ENCODE measurements at places on chromosomes 3 and 15.

- no peak for DNase-seq
These were observed 26.1 kb upstream of the GFM1 start for GRCh38 chr3:158617982-158618875.

- DNase-seq, result no peak
These were observed 13.4 kb upstream of the RTP3 start for GRCh38 chr3:46484388-46484787.

GRCh38 chr15:99408236-99409096 is 157.2 kb downstream of the LRRC28 start:
- no peak for DNase-seq

- DNase-seq, result no peak
These were observed 202.3 kb upstream of the POU1F1 start for GRCh38 chr3:87478716-87479115.

DNA sequence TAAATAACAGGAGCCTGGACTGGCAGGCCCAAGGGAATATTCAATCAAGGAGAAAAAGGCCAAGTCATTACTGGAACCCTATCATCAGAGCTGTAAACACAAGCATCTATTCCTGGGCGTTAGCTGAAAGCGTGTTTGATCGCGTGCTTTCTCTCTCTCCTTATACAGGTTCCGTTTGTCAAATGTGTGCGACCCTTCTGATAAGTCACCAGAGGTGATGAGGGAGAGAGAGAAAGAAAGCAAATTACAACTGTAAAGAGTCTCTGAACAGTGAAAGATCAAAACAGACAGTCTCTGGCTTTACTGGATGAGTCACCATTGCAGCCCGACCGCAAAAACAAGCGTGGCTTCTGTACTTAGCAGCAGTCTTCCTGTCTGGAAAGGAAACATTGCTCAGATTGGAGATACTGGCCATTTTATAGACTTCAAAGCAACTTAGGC is 39.5 kb upstream of the TPRG1 start:
- peak; percentile 62 for DNase-seq

DNA sequence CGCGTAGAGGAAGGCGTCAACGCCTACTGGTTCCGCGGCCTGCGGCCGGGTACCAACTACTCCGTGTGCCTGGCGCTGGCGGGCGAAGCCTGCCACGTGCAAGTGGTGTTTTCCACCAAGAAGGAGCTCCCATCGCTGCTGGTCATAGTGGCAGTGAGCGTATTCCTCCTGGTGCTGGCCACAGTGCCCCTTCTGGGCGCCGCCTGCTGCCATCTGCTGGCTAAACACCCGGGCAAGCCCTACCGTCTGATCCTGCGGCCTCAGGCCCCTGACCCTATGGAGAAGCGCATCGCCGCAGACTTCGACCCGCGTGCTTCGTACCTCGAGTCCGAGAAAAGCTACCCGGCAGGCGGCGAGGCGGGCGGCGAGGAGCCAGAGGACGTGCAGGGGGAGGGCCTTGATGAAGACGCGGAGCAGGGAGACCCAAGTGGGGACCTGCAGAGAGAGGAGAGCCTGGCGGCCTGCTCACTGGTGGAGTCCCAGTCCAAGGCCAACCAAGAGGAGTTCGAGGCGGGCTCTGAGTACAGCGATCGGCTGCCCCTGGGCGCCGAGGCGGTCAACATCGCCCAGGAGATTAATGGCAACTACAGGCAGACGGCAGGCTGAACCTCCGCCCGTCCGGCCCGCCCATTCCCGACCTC is 4.1 kb downstream of the ISLR2 start:
- no peak for DNase-seq

GRCh38 chr3:46512191-46512749 is 14.5 kb downstream of the RTP3 start:
- no peak for DNase-seq

- DNase-seq, result no peak
These were observed 885.1 kb downstream of the ZPLD1 start for GRCh38 chr3:103319912-103320311.

GRCh38 chr3:162370141-162370540 is 873.5 kb downstream of the OTOL1 start:
- no peak for DNase-seq

GRCh38 chr15:49120832-49121231 is 34.6 kb downstream of the COPS2 start:
- no peak for DNase-seq

DNA sequence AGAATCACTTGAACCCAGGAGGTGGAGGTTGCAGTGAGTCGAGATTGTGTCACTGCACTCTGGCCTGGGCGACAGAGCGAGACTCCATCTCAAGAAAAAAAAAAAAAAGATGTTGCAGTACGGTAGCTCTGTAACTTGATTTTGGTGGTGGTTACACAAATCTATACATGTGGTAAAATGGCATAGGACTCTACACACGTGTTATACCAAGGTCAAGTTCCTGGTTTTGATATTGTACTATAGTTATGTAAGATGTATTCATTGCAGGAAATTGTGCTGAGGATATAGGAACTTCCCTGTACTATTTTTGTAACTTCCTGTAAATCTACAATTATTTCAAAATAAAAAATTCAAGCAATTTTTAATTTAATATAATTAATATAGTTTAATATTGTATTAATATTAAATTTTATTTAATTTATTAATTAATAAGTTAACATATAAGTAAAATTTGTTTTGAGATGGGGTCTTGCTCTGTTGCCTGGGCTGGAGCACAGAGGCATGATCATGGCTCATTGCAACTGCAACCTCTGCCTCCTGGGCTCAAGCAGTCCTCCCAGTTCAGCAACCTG is 9.9 kb downstream of the MYD88 start:
- no peak for DNase-seq

- no peak for DNase-seq
These were observed 4.9 kb upstream of the DYNC1LI1 start for GRCh38 chr3:32575451-32576113.

DNA sequence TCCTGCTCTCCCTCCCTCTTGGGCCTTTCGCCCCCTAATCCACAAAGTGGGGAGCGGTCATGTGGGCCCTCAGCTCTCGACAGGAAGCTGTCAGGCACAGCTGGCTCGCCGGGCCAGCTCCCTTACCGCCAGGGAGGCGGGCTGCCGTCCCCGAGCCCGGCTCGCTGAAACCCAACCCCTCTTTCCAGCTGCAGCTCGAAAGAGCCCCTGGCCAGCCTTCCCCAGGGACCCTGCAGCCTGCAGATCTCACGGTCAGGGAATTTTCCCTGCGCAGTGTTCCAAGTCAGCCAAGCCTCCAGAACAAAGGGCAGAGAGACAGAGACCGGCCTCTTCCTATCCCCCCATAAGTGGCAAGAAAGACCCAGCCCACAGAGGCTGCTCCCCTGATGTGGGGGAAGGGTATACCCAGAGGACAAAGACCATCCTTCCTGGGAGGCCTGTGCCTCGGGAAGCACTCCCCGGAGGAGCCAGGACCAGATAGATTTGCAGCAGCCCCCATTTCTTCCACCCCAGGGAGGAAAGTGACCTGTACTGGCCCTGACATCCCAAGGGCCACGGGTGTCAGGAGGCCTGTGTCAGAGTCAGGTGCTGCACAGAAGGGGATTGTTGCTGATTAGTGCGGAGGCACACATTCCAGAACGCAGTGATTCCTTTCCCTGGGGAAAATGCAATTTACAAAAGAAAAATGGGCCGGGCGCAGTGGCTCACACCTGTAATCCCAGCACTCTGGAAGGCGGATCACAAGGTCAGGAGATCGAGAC is 32.6 kb downstream of the MAGEF1 start:
- DNase-seq, result no peak

DNA sequence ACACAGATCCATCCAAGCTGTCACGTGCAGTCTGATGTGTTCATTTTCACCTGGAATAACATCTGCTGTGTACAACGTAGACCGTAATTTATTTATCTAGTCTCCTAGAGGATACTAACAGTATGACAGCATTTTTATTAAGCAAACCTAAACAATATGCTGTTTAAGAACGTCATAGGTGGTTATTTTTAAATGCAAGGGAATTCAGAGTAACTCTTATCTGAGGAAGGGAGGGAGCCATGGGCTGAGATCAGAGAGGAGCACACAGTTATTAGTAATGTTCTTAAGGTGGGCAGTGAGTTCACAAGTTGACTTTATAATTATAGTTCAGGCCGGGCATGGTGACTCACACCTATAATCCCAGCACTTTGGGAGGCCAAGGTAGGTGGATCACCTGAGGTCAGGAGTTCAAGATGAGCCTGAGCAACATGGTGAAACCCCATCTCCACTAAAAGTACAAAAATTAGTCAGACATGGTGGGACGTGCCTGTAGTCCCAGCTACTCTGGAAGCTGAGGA is 193.6 kb downstream of the UACA start:
- DNase-seq, result no peak

- DNase-seq, result no peak
These were observed 47.5 kb downstream of the FOXL2 start for GRCh38 chr3:138899351-138899991.

DNA sequence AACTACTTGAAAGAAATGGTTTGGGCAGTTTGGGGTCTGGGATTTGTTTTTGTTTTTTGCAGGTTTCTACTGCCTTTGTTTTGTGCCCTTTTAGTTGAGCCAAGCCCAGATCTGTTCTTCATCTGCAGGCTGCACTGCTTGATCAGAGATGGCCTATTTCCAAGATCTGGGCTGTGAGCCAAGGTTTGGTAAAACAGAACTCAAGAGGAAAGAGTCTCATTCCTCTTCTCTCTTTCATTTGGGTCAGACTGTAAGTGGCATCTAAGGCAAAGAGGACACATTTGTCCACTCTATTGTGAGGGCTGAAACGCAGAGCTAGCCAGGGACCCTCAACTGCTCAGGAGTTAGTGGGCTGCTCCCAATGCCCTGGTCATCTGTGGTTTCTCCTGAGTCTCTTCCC is 104.4 kb upstream of the UBE3A start:
- DNase-seq, result no peak

- no peak for DNase-seq
These were observed 908.1 kb upstream of the ALCAM start for GRCh38 chr3:104458657-104459056.

- no peak for DNase-seq
These were observed 16.3 kb downstream of the CSPG4 start for GRCh38 chr15:75696311-75696720.

DNA sequence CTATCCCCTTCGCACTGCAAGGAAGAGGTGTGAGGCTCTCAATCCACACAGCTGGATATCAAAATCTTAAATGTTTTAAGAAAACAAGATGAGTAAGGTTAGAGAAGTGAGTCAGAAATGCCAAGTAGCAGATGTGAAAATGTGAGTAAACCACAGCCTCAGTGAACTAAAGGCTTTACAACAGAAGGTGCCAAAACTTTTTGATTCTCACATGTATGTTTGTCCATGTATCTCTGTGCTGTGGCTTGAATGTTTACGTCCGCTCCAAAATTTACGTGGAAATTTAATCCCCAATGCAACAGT is 126.8 kb upstream of the PFN2 start:
- no peak for DNase-seq

GRCh38 chr3:38222032-38222634 is 43.5 kb upstream of the SLC22A13 start:
- no peak for DNase-seq

- no peak for DNase-seq
These were observed 5.3 kb downstream of the CP start for GRCh38 chr3:149216193-149216869.

GRCh38 chr15:66595332-66595731 is 29.5 kb upstream of the LCTL start:
- DNase-seq, result no peak

GRCh38 chr3:174488527-174488926 is 370.6 kb upstream of the NAALADL2 start:
- no peak for DNase-seq

DNA sequence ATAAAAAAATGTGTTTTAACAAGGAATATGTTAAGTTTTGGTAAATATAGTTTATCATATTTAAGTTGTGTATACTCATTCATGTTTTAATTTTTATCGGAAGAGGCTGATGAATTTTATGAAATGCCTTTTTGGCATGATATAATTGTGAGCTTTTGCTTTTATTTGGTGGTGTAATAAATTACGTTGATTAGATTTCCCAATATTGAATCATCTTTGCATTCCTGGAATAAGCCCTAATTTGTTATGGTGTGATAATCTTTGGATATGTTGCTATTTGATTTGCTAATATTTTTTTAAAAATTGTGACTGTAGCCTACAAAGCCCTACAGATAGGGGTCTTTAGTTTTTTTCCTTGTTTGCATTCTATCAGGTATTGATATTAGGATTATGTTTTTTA is 107.4 kb downstream of the IGF1R start:
- DNase-seq, result no peak

GRCh38 chr3:165725296-165725695 is 111.9 kb downstream of the BCHE start:
- no peak for DNase-seq

DNA sequence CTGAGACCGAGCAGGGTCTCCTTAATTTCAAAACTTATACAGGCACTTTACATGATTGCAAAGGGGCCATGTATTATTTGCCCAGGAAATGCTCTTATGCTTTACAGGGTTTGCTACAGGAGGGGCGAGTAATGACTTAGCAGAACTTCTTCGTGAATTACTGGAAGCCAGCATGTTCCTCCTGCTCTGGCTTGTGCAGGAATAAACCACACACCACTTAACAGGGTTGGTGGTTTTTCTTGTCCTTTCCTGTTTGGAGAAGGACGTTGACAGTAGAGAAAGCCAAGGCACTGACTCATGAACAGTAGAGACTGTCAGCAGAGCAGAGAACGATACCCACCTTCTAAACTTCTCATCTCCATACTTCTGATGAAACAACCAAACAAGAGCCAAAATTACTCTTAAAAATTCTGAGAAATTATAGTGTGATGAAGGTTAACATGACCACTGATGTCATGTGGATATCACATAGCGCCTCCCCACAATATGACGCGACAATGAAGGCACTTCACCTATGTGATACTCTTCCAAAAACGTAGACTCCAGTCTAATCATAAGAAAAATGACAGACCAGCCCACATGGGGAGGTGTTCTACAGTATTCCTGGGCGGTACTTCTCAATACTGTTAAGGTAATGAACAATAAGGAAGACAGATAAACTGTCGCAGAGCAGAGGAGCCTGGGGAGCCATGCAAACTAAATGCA is 24.7 kb upstream of the MCTP2 start:
- DNase-seq, result no peak

- no peak for DNase-seq
These were observed 617.1 kb downstream of the SQOR start for GRCh38 chr15:46251903-46252302.

GRCh38 chr3:52322466-52322865 is 6.3 kb downstream of the DNAH1 start:
- no peak for DNase-seq

DNA sequence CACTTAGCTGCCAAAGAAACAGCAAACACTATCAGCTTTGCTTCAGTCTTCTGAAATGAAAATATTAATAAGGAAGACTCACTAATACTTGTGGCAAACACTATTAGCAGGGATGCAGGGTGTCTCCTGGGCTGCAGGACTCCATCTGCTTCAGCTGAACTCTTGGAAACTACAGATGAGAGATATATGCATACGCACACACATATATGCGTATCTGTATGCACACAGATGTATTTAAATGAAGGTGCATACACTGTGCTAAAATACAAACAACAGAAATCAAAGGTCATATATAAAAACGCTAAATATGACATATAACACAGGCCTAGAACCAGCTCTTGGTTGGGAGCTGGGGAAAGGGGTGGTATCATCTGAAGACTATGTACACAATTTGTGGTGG is 10.6 kb downstream of the PPM1M start:
- no peak for DNase-seq
